ENCODE measurements at places on chromosomes 6 and 20.

- DNase-seq: no peak
Measured at GRCh38 chr6:68640491-68640835, 5.4 kb downstream of the ADGRB3 start.

- DNase-seq: no peak
Measured at GRCh38 chr20:24381886-24382285, 87.5 kb upstream of the SYNDIG1 start.

DNA sequence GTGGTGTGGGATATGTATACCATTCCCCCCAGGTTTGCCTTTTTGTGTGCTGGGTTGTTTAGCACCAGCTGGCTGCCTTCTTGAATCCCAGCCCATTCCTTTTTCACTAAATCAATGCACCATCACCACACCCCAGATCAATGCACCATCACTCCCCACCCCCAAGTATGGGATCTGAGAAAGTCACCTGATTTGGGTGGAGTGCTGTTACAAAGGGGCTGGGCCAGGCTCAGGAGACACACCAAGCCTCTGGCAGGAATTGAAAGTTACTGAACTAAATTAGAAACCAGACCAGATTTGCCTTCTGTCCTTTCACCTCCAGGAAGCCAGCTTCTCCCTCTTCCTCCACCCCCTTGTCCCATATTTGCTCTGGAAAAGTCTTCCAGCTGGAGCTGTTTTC lies 19.6 kb upstream of the PKHD1 start:
- DNase-seq: no peak

DNA sequence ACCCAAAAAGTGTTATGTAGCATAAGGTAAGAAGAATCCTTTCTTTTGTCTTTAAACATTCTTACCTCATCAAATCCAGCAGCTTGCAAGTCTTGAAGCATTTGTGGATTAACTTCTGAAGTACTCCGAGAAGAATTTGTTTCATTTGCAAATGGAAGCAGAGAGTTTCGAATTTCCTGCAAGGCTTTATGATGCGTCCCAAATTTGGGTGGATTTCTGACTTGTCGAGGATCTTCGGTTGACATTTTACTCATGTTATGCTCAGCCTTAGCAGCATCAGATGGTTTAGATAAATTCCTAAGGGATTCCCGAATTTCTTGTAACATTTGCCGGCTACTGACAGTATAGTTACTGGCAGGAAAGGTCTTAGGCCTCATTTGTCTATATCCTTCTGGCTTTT lies 16.2 kb downstream of the LATS1 start:
- DNase-seq: no peak

DNA sequence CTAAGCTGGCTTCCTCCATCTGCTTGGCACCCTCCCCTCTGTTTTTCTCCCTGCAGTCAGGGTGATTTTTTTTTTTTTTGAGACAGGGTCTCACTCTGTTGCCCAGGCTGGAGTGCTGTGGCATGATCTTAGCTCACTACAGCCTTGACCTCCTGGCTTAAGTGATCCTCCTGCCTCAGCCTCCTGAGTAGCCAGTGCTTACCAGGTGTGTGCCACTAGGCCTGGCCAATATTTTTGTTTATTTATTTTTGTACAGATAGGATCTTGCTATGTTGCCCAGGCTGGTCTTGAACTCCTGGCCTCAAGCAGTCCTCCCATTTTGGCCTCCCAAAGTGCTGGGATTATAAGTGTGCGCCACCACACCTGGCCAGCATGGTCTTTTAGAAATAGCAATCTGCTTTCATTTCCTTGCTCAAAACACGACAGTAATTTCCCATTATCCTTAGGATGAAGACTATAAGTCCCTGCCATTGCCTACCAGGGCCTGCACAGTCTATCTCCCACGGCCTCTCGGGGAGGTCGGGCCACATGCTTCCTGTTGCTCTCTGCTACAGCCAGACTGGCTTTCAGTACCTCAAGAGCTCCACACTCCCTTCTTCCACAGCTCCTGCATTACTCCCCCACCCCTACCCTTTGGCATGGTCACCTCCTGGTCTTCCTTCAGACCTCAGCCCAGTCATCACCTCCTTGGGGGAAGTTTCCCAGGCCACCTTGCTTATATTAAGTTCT lies 11.1 kb upstream of the CD164 start:
- no peak for DNase-seq

- DNase-seq: no peak
Measured at GRCh38 chr6:144469144-144469575, 184.0 kb downstream of the UTRN start.

GRCh38 chr6:122871079-122871478 lies 82.0 kb downstream of the SMPDL3A start:
- no peak for DNase-seq

DNA sequence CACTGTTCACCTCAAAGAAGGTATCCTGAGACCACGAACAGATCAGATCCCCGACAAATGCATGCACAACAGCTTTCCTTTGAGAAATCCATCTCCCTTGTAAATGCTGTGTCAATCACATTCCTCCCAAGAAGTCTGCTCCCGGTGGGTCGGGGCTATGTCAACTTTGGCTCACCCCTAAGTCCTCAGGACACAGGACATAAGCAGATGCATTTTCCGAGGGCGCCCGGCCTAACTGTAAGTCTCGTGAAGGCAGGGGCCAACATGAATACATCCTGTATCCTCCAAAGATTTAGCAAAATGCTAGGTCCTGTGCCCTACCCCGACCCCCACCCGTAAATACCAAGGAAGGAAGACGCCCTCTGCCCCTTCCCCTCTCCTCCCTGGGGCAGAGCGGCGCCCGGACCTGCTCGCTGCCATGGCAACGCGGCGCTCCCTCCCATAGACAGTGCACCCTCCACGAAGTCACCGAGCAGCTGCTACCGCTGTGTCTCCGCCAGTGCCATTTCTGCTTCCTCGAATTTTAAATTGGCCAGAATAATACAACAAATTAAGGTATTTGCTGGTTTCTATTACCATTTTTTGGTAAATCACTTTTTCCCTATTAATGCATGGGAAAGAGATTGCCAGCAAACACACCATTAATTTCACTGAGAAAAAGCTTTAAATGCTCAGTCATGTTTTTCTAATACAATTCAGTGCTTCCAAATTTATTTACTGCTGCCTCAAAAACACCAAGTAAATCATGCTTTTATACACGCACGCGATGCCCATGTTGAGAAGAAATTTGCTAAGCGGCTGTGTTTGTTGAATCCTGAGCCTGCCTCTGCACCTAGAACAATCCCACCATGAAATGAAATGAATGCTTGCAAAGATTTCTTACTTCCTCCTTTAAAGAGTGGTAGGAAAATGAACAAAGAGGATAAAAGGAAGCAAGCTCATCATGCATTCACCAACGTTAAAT lies 100.6 kb downstream of the PCSK2 start:
- DNase-seq: no peak

DNA sequence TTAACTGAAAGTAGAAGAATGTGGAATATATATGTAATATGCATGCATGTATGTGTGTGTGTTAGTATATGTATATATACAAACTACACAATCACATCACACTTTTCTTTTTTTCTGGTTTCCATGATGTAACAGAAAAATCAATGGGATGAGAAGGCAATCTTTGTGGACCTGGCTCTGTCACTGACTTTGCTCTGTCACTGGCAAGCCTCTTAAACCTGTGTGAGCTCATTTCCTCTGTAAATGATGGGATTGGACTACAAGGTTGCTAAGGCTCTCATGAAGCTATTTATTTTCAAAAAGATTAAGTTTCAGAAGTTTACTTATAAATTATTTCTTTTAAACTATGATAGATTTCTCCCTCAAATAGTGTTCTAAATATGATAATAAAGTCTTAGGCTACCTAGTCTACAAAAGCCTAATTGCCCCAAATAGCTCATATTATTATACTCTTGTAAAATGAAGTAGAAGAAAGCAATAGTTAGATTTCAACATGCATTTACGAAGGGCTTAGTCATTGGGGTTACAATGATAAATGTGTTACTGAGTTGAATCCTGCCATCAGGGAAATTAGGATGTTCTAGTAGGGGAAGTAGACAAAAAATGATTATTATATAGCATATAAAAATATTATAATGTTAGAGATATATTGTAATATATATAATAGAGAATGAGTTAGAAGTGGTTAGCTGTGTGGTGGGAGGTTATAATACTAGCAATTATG lies 129.3 kb downstream of the AFG1L start:
- DNase-seq: no peak

DNA sequence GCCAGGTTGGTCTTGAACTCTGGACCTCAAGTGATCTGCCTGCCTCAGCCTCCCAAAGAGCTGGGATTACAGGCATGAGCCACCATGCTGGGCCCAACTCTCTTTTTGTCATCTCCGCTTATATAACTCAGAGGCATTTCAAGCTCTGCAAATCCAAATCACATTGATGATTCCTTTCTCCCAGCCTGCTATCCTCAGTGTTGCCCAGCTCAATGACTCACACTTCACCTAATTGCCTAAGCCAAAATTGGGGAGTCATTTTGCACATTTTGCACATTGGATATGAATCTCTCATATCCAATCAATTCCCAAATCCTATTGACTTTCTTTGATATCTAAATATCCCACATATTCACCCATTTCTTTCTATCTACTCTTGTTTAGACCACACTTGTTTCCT lies 3.9 kb downstream of the UTRN start:
- DNase-seq: no peak

GRCh38 chr6:3518356-3519190 lies 61.7 kb upstream of the SLC22A23 start:
- DNase-seq: no peak

- no peak for DNase-seq
Measured at GRCh38 chr6:12084681-12085080, 72.6 kb downstream of the HIVEP1 start.

GRCh38 chr6:36593569-36594028 lies 563 bp upstream of the SRSF3 start:
- DNase-seq: peak; percentile 47

- DNase-seq: no peak
Measured at GRCh38 chr6:138099832-138100231, 7.4 kb downstream of the PERP start.
